Stimulated activated CD4-positive, alpha-beta T cell treated with anti-CD3 and anti-CD28 coated beads, Interleukin-12 subunit alpha, Interleukin-12 subunit beta, amount 100 ng/mL, for 4 hours (primary cell): ENCODE measurements at places on chromosomes 6 and 20.
A peak's percentile ranks its signal among the peaks of the same experiment; 100 is the strongest.

DNA sequence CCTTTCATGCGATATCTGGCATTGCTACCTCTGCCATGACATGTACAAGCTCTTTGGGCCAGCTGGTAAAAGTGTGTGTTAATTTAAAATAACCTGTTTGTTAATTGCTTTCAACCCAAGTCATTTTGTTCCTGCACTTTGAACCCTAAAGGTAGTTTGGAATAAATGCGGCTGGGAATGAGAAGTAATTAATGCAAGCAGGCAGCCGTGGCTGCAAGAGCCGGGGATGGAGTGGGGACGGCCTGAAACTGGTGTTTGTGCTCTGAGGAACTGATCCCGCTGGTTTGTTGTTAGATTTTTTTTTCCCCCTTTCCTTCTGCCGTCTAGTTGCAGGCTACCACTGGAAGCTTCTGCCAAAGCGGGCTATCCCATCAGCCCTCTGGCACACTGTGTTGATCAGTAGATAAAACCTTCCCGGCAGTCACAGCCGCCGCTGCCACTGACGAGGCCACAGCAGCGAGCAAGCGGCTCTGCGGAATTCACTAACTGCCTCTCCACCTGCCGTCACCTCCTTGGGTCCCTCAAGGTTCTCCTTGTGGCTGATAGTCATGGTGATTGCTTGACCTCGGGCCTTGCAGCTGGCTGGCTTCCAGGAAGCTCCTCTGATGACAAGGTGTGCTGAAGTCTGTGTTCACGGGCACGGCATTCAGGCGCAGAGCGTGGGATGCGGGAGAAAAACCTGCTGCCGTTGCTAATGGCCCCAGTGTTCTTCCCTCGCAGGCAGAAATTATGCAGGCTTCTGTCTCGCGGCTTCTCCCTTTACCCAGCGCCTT, 315.9 kb downstream of the TFAP2A start:
- DNase-seq: no peak

DNA sequence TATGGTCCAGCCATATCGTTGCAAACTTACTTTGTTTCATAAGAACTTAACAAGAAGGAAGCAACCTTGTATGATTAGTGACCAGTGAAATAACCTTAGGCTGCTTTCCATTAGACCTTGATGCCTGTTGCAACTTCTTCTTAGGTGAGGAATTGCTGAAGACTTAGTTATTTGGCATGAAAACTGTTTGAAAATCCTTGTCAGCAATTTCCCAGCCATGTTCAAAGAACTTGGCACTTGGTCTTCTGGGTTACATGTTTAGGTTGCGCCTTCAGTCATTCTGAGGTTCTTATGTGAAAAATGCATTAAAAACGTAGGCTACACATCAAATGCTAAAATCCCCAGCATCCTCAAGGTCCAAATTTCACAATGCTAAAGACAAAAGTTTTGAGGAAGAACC, 232.0 kb upstream of the CEP162 start:
- no peak for DNase-seq

- no peak for DNase-seq
Observed at GRCh38 chr6:85453490-85453889, 3.6 kb downstream of the NT5E start.

- DNase-seq: no peak
Observed at GRCh38 chr6:700490-700889, 7.6 kb upstream of the EXOC2 start.

GRCh38 chr6:108684771-108685329, 124.1 kb downstream of the FOXO3 start:
- DNase-seq: no peak

GRCh38 chr6:25485821-25486534, 166.0 kb upstream of the SCGN start:
- no peak for DNase-seq

DNA sequence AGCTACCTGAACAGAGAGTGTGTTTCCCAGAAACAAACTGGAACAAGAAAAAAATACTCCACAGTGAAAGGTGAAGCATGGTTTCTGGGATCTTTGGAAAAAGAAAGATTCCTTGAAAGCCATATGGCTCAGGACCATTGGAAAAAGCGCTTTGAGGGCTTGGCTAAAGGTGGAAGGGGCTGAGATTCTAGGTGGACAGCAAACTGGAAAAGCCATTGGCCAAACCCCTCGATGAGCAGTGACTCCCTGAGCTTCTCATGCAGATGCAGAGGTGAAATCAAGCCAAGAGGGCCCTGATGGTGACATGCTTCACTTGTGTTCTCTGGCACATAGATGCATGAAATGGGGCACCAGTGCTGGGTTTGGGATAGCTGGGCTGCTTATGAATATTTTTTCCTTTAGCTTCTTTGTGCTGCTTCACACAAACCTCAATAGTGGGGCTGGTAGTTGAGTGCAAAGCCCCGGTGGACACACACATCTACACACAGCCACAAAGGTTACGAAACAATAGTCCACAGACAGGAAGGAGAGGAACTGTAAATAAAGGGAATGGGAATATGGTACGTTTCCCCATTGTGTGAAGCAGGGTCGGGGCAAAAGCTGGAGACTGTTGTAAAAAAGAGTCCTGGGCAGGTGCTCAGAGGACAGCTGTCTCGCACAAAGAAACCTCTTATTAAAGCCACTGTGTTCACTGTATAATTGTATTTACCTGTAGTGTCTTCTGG, 117.8 kb downstream of the FOXA2 start:
- DNase-seq: no peak

- no peak for DNase-seq
Observed at GRCh38 chr20:54062812-54063280, 7.5 kb downstream of the BCAS1 start.

DNA sequence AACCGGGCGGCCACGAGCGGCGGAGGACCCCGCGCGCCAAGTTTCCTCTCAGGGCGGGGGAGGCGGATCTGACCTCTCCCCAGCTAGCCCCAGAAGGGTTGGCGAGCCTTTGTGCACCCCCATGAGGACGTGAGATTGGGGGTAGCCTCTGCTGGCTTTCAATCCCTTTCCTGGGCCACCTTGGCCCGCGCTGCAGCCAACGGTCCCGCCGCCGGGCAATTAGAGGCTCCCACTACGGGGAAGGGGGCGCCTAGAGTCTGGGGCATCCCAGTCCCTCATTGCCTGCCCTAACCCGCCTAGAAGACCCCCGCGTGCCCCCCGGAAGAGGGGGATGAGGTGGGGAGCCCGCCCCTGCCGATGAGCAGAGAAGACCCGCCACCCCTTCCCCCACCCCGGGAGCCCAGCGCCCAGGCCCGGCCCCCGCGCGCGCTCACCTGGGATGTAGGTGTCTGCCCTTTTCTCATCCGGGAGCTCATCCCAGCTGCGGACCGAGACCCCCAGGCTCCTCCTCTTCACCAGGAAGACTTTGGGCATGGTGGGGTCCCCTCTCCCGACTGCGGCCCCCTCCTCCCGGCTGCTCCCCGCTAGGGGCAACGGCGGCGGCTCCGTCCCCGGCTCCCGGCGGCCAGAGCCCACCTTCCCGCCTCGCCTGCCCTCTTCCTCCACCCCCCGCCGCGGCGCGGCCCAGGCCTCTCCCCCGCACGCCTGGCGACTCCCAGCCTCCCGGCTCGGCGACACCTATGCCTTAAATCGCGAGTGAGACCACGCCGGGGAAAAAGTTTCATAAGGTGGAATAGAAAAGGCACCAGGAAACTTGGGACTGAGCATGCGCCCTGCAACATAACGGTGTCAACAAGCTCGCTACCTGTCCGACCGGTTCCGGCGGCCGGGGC, at the start of gene OVOL2:
TSS of gene OVOL2 (minus strand) at position 816 of the 893 bp plus-strand sequence. CDS start at position 534, 282 bp downstream.
- DNase-seq: no peak

- DNase-seq: no peak
Observed at GRCh38 chr6:33206864-33207551, 1.3 kb upstream of the RING1 start.

- peak; percentile 48 for DNase-seq
Observed at GRCh38 chr20:63553933-63554290, at the start of gene FNDC11. Gene FNDC11, plus strand, starts transcription at chr20:63554159. Its CDS starts 1,505 bp downstream, at chr20:63555664.
